ENCODE measurements at places on chromosomes 6 and 20. TPM values are rescaled to one million over a fixed set of nuclear protein-coding genes. Genes with fewer than 3 reads are reported as not detected.

Gene STX11
- 4.6 TPM for polyA plus RNA-seq

Gene FAM83C
- polyA plus RNA-seq: 0.96 TPM

DNA sequence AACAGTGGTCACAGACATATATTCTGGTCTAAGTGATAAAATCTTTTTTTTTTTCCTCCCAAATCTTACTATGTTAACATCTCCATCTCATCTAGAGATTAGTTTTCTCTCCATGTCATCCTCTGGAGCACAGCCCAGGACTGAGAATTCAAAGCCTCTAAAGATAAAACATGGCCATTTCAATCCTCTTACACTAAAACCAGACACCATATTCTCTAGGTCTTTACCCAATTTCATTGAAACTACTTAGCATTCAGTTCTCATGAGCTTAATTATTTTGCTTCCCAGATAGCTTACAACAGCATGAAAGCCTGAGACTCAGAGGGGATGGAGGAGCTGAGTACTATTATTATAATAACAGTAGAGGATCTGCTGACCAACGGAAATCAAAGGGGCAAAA is 92.7 kb downstream of the FARS2 start:
- no peak overlapping the region for H3K4me3 ChIP-seq
- H3K27ac ChIP-seq: no peak overlapping the region
- no peaks in the 10 kb centered on the region for H3K27me3 ChIP-seq
- H3K4me1 ChIP-seq: no peaks in the 10 kb centered on the region
- H3K36me3 ChIP-seq: no peaks in the 10 kb centered on the region
- DNase-seq: no peak

Gene BYSL
- polyA plus RNA-seq: 20.5 TPM

- H3K4me1 ChIP-seq: no peaks in the 10 kb centered on the region
- H3K4me3 ChIP-seq: no peak overlapping the region
- no peak for DNase-seq
- no peaks in the 10 kb centered on the region for H3K36me3 ChIP-seq
- no peak overlapping the region for H3K27ac ChIP-seq
Measured at GRCh38 chr20:35257175-35257909, 20.6 kb downstream of the MMP24OS start.
